ENCODE measurements at places on chromosomes 5 and 9.

GRCh38 chr9:114592356-114592755 is 4.8 kb downstream of the ATP6V1G1 start:
- DNase-seq, result no peak

- no peak for DNase-seq
These were observed 131.8 kb downstream of the GAPVD1 start for GRCh38 chr9:125393426-125393825.

- DNase-seq, result no peak
These were observed 119.1 kb upstream of the ITGA1 start for GRCh38 chr5:52668544-52669185.

DNA sequence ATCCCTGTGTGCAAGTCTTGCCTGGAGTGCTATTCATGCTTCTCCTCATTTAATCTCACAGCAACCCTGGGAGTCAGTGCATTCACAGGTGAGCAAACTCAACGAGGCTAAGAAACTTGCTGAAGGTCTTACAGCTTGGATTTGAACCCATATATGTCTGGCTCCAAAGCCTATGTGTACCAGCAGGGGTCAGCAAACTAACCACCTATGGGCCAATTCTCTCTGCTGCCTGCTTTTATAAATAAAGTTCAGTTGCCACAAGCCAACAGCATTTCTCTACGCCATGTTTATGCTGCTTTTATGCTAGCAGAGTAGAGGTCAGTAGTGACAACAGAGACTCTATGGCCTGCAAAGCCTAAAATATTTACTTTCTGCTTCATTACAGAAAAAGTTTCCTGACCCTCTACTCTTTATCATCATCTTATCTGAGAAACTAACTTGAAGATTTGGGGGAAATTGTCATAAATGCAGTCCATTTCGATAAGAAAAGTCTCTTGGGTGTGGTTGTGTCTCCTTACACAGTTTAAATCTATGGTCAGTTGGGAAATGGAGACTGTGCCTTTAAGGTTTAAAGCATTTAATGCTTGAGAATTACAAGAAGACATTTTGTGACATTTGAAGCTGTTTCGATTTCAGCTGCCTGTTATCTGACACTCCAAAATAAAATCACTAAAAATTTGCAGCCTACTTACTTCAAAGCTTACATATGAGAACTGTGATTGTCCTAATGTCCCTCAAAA is 137.7 kb downstream of the PRELID2 start:
- no peak for DNase-seq

DNA sequence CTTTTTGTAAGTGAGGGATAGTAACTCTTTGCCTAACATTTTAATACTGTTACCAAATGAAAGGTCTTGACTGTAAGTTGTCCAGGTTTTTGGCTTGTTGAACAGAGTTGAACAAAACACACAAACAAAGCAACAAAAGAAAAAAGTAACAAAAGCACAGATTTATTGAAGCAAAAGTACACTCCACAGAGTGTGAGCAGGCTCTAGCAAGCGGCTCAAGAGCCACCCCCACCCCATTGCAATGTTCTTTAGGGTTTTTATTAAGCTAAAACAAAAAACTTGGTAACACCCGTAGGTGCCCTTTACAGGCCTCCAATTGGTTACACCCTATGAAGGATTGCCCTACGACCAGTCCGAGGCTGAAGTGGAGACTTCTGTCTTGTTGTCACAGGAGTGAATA is 197.4 kb upstream of the MAP3K1 start:
- no peak for DNase-seq

- no peak for DNase-seq
These were observed 100.7 kb downstream of the PHF2 start for GRCh38 chr9:93677048-93677571.

DNA sequence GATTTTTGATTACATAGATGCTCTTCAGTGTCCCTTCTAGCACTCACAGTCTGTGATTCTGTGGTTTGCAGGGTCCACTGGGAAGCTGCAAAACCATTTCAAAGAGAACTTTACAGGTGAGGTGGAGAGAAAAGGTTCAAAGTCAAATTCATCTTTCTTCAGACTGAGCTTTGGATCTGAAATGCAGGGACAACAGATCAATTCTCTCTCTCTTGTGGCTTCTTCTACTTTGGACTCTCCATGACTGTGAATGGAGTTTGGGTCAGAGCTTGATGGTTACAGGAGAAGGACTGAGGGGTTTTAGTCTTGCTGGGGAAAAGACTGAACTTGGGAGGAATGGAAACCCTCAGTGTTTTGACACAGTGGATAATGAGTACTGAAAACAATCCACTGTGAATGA is 91.8 kb downstream of the PTTG1 start:
- DNase-seq, result no peak

- DNase-seq, result no peak
These were observed at the start of gene MEIKIN for GRCh38 chr5:131945551-131946168. TSS of gene MEIKIN (minus strand) at chr5:131945663. CDS start at chr5:131945505, 158 bp downstream.

GRCh38 chr5:83404182-83404716 is 67.3 kb upstream of the VCAN start:
- DNase-seq, result no peak

- no peak for DNase-seq
These were observed 109.8 kb upstream of the NMUR2 start for GRCh38 chr5:152514827-152515397.

- DNase-seq, result no peak
These were observed 181.0 kb upstream of the CLINT1 start for GRCh38 chr5:158039911-158040347.

- no peak for DNase-seq
These were observed 128.0 kb downstream of the NPR3 start for GRCh38 chr5:32839106-32839505.

- DNase-seq, result no peak
These were observed 22.8 kb downstream of the PTCH1 start for GRCh38 chr9:95494022-95494415.

DNA sequence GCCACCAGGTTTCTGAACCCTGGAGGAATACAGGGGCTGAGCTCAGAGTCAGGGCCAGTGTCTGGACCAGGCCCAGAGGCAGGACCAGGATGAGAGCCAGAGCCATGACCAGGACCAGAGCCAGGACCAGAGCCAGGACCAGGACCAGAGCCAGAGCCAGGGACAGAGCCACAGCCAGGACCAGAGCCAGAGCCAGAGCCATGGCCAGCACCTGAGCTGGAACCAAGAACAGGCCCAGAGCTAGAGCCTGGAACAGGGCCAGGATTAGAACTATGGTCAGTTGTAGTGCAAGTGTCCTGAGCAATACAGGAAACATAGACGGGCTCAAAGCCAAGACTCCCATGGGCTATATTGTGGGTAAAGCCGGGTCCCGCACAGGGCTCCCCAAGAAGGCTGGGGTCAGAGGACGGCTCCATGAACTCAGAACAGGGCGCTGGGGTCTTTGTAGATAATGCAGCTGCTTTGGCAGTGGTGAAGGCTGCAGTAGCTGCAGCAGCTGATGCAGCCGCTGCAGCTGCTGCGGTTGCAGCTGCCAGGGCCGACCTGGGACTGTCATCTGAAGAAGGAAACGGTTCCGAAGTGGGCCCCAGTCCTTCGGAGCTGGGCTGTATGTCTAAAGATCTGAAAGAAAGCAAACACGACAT is 559 bp downstream of the SPAG8 start:
- DNase-seq, result no peak

- no peak for DNase-seq
These were observed 5.5 kb upstream of the SLC46A2 start for GRCh38 chr9:112896131-112896530.

DNA sequence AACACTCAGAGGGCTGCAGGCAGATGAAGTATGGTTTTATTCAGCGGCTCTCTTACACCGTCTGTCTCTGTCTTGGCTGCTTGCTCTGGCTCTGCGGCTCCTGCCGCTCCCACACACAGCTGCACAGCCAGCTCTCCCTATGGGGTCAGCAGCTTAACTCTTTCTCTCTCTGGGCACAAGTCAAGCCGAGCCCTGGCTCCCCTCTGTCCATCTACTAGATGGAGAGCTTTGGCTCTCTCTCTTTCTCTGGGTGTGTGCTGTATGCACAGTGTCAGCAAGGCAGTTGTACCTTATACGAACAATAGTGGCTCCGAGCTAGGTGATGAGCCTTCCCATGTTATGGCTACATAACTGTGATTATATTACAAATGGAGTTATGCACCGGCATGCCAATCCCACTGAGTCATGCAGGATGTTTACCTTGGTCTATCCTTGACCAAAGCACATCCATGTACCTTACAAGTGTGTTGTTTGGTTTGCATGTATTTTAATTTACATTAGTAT is 19.3 kb upstream of the PPP2CA start:
- DNase-seq, result no peak

- no peak for DNase-seq
These were observed 84.2 kb downstream of the ZNF608 start for GRCh38 chr5:124662181-124662781.

- peak; percentile 82 for DNase-seq
These were observed 48.6 kb downstream of the RGS3 start for GRCh38 chr9:113511856-113512761.

- DNase-seq, result no peak
These were observed 387.8 kb upstream of the WWC1 start for GRCh38 chr5:167903659-167904058.
